ENCODE measurements at places on chromosomes 2 and 18.
A peak's percentile ranks its signal among the peaks of the same experiment; 100 is the strongest.

GRCh38 chr18:31943878-31944816 lies 1.2 kb upstream of the TRAPPC8 start:
- no peak for ATAC-seq

- ATAC-seq, result no peak
Measured at GRCh38 chr2:221447310-221447709, 124.8 kb downstream of the EPHA4 start.

DNA sequence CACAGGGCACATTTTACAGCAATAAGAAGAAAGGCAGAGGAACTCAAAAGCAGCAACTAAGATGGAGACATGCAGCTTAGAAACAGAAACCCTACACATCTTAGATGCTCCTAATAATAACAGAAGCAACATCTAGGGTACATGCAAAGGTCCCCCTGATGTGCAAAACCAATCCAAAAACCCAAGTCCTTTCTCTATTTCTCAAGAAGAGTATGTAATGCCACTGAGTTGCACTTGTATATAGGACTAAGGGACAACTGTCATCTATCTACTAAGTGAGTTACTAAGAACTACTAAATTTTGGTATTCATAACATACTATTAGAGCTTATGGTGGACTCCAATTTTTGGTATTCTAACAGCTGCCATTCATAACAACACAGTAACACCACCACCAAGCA lies 28.4 kb downstream of the HNRNPLL start:
- no peak for ATAC-seq

- no peak for ATAC-seq
Measured at GRCh38 chr2:188518381-188518780, 226.7 kb downstream of the GULP1 start.

GRCh38 chr2:133382566-133382965 lies 185.7 kb downstream of the NCKAP5 start:
- ATAC-seq, result no peak

GRCh38 chr2:170270278-170270864 lies 92.4 kb downstream of the MYO3B start:
- ATAC-seq, result no peak

- no peak for ATAC-seq
Measured at GRCh38 chr2:76281156-76281841, 570.6 kb upstream of the GCFC2 start.

- no peak for ATAC-seq
Measured at GRCh38 chr2:136052369-136053362, 65.3 kb downstream of the CXCR4 start.

GRCh38 chr2:17171446-17172049 lies 346.7 kb downstream of the RAD51AP2 start:
- ATAC-seq, result peak; percentile 86

- no peak for ATAC-seq
Measured at GRCh38 chr2:88077080-88077479, 9.5 kb downstream of the SMYD1 start.

DNA sequence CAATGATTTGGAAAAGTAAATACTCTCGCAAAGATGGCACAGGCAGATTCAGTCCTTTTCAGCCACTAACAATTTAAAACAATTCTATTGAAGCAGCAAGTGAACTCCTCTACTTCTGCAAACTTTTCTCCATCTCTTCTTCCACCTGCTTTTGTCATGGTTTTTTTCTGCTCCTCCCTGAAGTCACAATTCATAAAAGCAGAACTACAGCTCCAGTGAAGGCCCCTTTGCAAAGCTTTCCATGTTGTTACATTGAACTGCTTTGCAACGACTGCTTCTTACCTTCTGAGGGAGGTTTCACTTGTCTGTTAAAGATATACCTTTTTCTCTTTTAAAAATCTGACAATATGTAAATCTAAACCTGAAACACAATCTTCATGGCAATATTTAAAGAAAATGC lies 3.7 kb upstream of the SERTAD2 start:
- no peak for ATAC-seq

GRCh38 chr2:127562936-127563335 lies 27.5 kb downstream of the MYO7B start:
- no peak for ATAC-seq

DNA sequence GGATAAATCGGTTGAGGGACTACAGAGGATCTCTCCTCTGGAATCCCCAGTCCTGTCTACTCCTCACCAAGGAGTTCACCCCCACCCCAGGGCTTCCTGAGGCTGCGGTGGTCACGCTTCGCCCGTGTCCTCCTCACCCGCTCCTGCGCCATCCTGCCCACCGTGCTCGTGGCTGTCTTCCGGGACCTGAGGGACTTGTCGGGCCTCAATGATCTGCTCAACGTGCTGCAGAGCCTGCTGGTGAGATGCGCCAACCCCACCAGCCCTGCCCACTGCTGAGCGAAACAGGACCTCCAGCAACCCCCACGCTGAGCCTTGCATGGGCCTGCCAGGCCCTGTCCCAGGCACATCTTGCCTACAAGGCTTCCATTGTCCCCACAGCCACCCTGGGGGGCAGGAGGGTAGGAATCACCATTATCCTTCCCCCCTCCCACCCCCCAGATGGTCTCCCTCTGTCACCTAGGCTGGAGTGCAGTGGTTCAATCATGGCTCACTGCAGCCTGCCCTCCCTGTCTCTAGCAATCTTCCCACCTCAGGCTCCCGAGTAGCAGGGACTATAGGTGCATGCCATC lies 6.7 kb upstream of the CTDSP1 start:
- no peak for ATAC-seq

- no peak for ATAC-seq
Measured at GRCh38 chr18:5914016-5914415, 18.7 kb upstream of the TMEM200C start.

- ATAC-seq, result no peak
Measured at GRCh38 chr18:13570856-13571495, 155.4 kb downstream of the FAM210A start.

DNA sequence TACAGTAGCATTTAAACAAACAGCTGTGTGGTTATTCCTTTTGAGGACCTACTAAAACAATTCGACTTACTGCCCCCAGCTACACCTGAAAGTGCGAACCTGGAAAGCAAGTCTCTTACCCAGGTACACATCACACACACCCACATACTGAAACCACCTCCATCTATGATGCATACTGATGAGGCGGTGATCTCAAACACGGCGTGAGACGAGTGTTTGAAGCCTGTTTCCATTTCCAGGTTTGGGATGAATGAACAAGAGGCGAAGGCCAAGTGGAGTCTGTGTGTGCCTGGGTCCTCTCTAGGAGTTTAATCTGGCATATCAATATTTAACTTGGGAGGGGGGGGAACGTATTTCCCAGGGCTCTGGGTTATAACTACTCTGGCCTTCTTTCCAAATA lies 1.6 kb downstream of the TMEM185B start:
- no peak for ATAC-seq

GRCh38 chr2:109351164-109351756 lies 222.3 kb downstream of the SH3RF3 start:
- ATAC-seq, result peak; percentile 65

GRCh38 chr2:179546656-179547055 lies 282.0 kb upstream of the SESTD1 start:
- ATAC-seq, result no peak

- no peak for ATAC-seq
Measured at GRCh38 chr2:168155046-168155445, 92.3 kb downstream of the STK39 start.

GRCh38 chr2:82155469-82155868 lies 1850.9 kb upstream of the LRRTM1 start:
- ATAC-seq, result no peak

- no peak for ATAC-seq
Measured at GRCh38 chr2:141513853-141514252, 617.0 kb downstream of the LRP1B start.

- no peak for ATAC-seq
Measured at GRCh38 chr2:73324126-73324725, 30.9 kb upstream of the EGR4 start.

DNA sequence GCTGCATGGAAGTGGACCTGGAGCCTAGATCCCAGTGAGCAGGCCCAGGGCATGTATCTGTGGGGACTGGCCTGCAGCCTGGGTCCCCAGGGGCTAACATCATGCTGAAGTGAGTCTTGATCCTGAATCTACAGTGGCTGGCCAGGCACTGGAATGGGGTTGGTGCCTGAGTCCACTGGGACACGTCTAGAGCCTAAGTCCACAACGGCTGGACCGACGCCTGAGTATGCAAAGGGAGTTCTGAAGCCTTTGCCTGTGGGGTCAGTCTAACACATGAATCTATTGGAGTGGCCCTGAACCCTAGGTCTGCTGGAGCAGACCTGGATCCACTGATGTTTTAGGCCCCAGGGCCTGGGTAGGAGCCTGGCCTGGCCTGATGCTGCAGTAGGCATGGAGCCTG lies 665.5 kb downstream of the DCDC2C start:
- no peak for ATAC-seq

- ATAC-seq, result no peak
Measured at GRCh38 chr18:51582551-51582950, 385.1 kb upstream of the MEX3C start.

GRCh38 chr2:158391876-158392275 lies 64.7 kb downstream of the CCDC148 start:
- ATAC-seq, result peak; percentile 81

DNA sequence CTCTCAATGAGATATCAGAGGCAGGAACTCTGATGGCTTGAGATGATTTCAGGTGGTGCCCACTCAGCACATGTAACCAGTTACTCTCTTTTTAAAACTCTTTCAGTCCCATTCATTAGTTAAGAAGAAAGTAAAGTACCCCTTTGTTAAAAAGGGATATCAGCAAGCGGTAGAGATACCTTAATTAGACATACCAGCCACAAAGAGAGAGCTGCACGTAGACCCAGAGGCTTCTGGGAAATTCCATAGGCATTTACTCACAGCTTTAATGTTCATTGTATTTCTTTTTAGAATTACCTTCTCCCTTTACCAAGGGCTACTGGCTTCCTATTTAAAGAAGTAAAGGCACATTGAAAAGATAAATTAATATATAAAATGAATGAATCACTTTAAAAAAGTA lies 63.3 kb downstream of the LYPD6B start:
- no peak for ATAC-seq

- ATAC-seq, result peak; percentile 98
Measured at GRCh38 chr2:3285901-3286645, 91.5 kb downstream of the EIPR1 start.

- ATAC-seq, result no peak
Measured at GRCh38 chr2:223943561-223944008, 1.6 kb downstream of the WDFY1 start.
